Activated B cell treated with CpG ODN at 0.5 μM for 24 hours (primary cell): ENCODE measurements at places on chromosomes 6 and 20. TPM values are rescaled to one million over a fixed set of nuclear protein-coding genes. Genes with fewer than 3 reads are reported as not detected.

The ABT1 gene
- total RNA-seq: 30.7 and 30.8 TPM in 2 replicates

The FAM162B gene
- total RNA-seq: not detected in 2 replicates

The LY6G6D gene
- not detected in 2 replicates for total RNA-seq

The RSPO4 gene
- 0.11 TPM in 1 of 2 replicates, not detected in the other for total RNA-seq

GRCh38 chr6:101926149-101926925 lies 532.8 kb downstream of the GRIK2 start:
- no peak for DNase-seq

DNA sequence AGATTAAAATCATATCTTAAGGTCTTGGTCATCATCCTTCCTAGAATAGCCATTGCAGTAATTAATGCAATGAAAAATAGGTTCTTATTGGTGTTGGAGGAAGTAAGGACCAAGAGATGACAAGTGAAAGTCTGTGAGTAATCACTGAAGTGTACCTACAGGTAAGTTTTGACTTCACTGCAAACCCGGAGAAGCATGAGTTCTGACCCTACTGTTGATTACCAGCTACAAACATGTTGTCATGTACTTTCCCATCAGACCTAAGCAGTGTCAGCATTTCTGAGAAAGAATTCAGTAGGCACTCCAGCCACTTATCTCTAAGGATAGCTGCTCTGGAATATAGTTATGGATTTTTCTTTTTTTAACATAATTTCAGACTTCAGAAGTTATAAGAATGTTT lies 280.9 kb downstream of the ZFAND3 start:
- no peak for DNase-seq

The SIM1 gene
- total RNA-seq: not detected in 2 replicates
